ENCODE measurements at places on chromosomes 7 and 10.

GRCh38 chr10:1024103-1024502 is 1.6 kb downstream of the IDI2 start:
- no peak for DNase-seq

DNA sequence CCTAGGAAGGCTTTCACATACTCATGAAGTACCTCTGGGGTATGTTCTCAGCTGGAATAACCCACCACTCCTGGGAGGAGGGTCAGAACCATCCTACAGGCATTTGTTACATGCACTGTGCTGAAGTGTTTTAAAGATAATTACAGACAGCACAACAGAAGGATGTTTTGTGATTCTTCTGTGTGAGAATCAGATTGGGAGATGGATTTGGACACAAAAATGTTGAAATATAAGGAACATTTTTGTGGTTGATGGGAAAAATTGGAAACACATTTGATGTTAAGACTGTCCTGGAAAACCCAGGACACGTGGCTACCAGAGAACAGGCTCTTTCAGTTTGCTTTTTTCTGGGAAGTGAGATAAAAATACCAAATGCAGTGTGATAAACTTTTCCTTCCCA is 61.4 kb downstream of the BICC1 start:
- no peak for DNase-seq

- DNase-seq = no peak
Observed at GRCh38 chr7:127447326-127447945, 54.9 kb upstream of the ZNF800 start.

GRCh38 chr10:78434886-78435285 is 401.2 kb downstream of the RPS24 start:
- no peak for DNase-seq

- DNase-seq = peak; percentile 91
Observed at GRCh38 chr10:64286533-64286932, 765.3 kb downstream of the REEP3 start.

DNA sequence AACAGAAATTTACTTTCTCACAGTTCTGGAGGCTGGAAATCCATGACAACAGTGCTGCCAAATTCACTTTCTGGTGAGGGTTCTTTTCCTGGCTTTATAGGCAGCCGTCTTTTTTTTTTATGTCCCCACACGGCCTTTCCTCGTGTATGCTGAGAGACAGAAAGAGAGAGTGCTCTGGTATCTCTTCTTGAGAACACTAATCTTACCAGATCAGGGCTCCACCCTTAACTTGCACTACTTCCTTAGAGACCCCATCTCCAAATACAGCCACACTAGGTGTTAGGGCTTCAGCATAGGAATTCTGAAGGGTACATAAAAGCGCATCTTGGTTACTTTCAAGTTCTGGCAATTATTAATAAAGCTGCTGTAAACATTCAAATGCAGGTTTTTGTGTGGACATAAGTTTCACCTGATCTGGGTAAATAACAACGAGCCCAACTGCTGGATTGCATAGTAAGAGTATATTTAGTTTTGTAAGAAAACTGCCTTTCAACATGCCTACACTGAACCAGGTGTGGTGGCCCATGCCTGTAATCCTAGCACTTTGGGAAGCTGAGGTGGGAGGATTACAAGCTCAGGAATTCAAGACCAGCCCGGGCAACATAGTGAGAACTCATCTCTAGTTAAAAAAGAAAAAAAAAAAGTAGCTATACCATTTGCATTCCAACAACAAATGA is 8.2 kb upstream of the C1GALT1 start:
- DNase-seq = no peak

GRCh38 chr10:21694631-21695030 is 160.6 kb downstream of the MLLT10 start:
- no peak for DNase-seq

DNA sequence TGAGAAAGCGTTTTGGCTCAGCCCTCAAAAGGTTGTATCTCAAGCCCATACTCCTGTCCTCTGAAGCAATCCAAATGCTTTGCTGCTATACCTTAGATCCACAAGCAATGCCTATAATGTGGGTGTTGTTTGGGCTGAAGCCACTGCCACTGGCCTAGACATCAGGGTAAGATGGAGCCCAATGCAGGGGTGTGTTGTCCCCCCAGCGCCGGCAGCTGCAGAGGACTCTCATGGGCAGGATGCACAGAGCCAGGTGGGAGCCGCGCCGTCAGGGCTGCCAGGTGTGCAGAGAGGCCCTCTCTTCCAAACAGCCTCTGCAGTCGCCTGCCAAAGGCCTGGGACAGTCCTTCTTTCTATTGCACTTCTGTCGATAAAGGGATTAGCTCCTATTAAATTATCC is 205.2 kb upstream of the SHH start:
- DNase-seq = no peak

GRCh38 chr7:39321909-39322498 is 244.2 kb upstream of the YAE1 start:
- DNase-seq = no peak

DNA sequence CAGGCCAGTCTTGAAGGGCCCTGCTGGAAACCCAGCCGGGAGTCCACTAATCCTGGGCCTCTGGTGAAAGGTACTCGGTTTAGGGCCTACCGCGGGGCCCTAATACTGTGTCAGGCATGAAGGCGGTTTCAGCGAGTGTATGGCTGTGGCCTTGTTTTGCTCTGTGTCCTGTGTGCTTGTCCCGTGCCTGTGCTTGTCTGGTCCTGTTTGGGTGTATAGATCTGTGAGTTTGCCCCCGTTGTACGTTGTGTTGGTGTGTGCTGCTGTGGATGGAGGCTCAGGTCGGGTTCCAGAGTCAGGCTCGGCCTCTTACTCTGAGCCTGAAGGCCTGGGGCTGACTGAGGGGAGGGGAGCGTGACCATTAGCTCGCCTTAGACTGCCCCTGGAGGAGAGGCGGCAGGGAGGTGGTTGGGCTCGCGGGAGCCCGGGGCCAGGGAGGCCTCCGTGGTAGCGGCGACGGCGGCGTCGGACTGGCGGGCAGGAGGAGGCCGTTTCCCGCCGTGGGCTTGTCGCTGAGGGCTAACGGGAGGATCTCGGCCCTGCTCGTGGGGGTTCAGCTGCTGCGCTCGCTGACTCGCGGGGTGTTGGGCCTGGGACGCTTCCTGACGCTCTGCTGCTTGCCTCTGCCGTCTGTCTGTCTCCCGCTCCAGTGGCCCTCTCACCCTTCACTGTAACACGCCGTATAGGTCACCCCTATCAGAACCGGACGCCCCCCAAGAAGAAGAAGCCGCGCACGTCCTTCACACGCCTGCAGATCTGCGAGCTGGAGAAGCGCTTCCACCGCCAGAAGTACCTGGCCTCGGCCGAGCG is 2.6 kb downstream of the TLX1 start:
- no peak for DNase-seq

GRCh38 chr10:92848441-92849233 is at the start of gene EXOC6:
Gene EXOC6, plus strand, starts transcription at chr10:92848520. Its CDS starts 14 bp downstream, at chr10:92848534.
- peak; percentile 81 for DNase-seq

DNA sequence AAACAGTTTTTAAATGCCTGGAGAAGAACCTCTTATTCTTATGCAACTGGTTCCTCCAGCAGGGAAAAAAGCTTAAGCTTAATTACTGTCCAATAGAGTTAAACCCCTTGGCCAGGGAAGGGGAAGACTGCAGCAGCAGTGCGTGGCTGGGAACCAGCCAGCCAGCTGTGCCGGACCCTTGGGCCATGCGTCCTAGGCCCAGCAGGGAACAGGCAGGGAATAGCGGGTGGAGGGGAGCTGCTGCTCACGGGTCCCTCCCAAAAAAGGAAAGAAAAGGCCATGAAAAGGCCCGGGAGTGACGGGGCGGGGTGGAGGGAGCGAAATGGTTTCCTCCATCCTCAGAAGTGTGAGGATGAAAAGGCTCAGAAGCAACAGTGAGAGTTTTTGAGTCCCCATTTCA is 35.2 kb upstream of the HECW1 start:
- DNase-seq = no peak

DNA sequence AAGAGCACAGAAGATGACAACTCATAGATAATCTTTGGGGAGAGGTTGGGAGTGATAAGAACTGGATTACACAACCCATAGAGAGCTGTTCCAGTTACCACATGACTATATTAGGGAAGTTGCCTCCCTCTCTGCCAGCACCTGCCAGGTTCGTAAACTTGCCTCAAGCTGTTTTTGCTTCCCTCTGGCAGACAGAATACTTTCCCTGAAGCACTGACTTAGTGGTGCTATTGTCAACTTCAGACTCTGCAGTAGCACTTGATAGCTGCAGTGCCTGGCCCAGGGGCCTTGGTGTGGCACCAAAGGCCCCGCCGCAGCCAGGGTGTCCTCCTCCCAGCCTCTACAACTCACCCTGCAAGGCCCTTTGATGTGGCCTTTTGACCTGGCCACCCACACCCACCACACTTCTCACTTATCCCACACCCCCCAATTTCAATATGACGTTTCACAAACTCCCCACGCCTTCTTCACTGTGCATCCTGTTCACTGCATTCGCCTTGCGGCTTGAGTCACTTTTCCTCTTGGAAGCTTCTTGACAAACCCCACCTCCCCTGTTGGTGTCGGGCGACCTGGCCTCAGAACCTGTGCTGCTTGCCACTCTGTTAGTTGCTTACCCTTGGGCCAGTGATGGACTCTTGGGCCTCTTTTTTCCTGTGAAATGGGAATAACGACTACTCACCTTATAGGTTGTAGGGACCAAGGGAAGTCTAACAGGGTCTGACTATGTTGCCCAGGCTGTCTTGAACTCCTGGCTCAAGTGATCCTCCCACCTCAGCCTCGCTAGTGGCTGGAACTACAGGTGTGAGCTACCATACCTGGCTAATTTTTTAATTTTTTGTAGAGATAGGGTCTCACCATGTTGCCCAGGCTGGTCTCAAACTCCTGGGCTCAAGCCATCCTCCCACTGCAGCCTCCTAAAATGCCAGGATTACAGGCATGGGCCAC is 50.2 kb upstream of the PODXL start:
- no peak for DNase-seq

- DNase-seq = no peak
Observed at GRCh38 chr10:69963835-69964710, 88.6 kb upstream of the MACROH2A2 start.

DNA sequence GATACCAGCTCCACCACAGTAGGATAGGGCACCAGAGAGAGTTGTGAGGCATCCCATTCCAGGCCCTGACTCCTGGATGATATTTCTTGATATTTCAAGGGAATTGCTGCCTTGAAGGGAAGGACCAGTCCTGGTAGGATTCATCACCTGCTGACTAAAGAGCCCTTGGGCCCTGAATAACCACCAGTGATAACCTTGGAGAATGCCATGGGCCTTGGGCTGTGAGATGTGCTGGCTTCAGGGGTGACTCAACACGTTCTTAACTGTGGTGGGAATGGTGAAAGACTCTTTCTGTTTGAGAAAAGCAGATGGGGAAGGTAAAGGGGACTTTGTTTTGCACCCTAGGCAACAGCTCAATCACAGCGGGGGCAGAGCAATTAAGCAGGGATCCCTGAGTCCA is 21.4 kb upstream of the ASZ1 start:
- DNase-seq = no peak

GRCh38 chr7:37633048-37633447 is 50.5 kb upstream of the GPR141 start:
- no peak for DNase-seq

DNA sequence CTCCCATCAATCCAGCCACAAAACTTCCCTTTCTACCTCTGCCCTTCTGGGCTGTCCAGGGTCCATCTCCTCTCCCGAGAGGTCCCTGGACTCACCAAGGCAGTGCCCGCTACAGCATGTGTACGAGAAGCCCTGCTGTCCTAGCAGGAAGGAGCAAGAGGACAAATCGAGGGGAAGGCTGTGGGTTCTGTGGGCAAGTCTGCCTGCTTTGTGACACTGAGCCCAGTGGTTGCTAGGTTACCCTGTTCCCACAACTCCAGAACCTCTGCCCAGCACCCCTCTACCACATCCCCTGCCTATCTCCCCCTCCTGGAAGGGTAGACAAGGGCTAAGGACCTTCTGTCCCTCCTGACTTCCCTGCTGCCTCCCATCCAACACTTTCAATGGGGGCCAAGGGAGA is at the start of gene TBATA:
TSS of gene TBATA (minus strand) at position 188 of the 400 bp plus-strand sequence. CDS start 1,998 bp downstream, outside the sequence.
- DNase-seq = no peak
